Amniotic stem cell (primary cell): ENCODE measurements at places on chromosomes 11 and 22.

DNA sequence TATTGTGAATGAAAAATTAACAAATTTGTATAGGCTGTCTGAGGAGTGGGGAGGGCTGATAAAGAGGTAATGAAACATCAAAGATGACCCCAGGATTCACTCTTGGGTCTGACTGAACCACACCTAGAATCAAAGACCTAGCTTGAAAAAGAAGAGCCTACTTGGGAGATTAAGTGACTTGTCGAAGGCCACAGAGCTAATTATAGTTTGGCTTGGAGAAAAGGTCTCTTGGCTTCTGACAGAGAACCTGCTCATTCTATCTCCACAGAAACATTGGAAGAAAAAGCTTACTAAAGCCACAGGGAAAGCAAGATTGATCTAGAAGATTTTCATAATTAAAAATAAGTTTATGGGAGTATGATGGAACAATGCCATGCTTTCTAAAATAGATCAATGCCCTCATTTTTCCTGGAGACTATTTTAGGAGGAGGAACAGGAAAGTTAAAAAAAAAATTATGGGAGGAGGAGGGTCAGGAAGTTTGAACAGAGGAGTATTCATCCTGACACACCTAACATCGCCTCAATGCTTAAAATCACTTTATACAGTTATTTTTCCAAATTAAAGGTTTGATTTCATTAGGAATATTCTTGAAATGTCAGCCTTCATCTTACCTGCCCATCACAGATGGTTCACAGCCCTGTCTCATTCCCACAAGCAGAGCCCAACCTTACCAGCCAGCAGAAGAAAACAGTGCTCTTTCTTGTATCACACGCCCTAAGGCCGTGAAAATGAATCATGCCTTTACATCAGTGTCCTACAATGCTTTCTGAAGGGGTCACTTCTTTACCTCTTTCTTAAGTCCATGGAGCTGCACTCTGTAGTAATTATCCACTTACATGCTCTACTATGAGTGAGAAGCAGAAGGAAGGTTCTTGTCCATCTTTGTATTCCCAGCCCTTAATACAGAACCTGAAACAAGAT lies 231.1 kb upstream of the MPPED2 start:
- DNase-seq = no peak

DNA sequence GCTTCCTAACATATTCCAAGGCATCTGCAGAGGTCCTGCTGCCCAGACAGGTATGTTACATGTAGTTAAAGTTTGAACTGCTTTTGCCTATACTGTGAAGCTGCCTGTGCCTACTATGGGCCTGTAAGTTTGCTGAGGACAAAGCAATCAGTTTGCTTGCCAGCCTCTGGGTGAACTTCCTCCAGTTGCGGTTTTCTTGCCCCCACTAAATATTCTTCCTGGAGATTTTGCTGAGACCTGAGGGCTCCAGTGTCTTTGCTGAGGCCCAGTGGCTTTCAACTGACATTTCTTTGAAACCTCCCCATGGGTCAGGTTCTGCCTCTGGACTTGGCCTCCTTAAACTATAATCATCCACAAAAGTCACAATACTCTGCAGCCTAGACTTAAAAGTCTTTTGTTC lies 29.6 kb upstream of the MMP20 start:
- DNase-seq = no peak

DNA sequence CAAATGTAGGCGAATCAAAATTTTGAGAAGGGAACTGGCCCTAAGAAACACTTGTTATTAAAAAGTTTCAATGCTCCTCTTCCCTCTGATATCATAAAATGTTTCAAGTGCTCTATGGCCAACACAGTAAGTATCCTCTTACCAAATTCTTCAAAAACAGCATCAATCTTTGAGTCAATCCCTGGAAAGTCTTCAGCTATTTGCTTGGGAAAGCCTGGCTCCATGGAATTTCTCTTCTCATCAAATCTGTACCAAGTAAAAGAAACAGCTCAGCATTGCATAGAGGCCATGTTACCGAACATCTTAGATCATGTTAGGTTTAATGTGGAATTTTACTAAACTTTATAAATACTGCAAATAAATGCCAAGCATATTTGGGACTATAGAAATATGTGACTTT lies 6.3 kb downstream of the MMP3 start:
- DNase-seq = no peak

GRCh38 chr22:36052505-36052941 lies 23.9 kb upstream of the RBFOX2 start:
- no peak for DNase-seq

DNA sequence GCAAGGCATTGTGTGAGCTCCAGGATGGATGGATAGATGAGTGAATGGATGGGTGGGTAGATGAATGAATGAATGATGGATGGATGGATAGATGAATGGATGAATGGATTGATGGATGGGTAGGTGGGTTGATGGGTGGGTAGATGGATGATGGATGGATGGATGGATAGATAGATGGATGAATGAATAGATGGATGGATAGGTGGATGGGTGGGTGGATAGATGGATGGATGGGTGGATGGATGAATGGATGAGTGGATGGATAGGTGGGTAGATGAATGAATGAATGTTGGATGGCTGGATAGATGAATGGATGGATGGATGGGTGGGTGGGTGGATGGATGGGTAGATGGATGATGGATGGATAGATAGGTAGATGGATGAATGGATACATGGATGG lies 33.5 kb downstream of the DHCR7 start:
- DNase-seq = no peak

- DNase-seq = no peak
These were observed 53.2 kb downstream of the FAM76B start for GRCh38 chr11:95736355-95736754.

DNA sequence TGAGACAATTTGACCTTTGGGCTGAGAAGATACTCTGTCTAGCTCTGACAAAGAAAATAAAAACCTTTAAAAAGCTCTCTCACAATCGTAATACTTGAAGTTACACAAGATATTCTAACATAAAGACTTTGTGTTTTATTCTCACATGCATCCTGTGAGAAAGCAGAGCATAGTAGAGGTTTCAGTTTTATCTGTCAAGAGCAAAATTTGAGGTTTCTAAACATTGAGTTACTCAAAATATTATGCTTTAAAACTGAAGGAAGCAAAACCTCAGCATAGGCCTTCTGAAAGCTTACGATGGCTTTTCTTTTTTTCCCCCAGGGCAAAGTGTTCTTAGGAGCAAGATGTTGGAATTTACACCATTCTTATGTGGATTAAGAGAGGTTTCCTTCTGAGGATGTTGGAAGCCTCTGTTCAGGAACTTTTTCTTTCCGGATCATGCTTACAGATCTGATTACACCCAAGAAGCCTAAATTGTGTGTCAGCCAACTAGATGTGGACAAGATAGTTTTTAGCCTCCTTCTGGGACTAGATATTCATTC lies 15.0 kb upstream of the OR51M1 start:
- DNase-seq = no peak
